SK-N-DZ (cell line): ENCODE measurements at places on chromosomes 12 and 14.

GRCh38 chr14:104280085-104280901 is 141.9 kb downstream of the KIF26A start:
- no peak for DNase-seq

GRCh38 chr12:11706509-11707379 is 57.3 kb downstream of the ETV6 start:
- DNase-seq, result no peak

GRCh38 chr14:90444077-90444696 is 47.4 kb downstream of the CALM1 start:
- no peak for DNase-seq

DNA sequence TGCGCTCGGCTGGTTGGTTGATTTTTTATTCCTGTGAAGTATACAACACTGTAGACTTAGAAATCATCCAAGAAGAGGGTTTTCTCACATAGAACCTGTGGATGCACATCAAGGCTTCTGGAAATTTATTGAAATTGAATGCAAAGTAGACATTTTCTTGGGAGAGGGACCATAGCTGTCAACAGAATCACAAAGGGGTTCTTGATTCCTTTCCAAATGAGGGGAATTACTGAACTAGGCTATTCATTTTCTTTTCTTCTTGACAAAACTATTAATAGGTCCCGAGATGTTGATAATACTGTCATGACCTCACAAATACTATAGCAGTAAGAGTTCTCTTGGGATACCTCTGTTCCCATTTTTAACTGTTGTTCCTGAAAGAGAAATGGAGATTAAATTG is 73.9 kb downstream of the AKAP6 start:
- no peak for DNase-seq

DNA sequence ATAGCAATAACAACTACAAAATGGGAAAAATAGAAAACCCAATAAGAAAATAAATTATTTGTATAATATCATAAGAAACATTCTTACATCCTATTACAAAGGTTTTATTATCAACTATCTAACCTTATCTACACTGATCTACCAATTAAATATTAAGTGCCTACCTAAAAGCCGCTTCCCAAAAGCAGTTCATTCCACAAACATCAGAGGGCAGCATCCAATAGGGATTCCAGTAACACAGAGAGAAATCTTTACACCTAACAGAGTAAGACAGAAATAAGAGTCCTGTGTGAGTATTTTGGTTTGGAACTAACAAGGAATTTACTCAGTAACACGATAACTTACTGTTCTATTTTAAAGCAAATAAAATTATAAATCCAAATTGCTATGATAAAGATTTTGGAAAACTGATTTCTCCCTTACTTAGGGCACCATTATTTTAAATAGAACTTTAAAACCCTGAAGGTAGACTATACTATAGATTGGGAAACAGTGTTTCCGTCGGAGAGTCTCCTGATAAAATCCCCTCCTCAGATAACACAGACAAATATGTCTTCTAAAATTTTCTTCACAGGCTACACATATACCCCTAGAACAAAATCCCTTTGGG is 15.0 kb downstream of the GXYLT1 start:
- DNase-seq, result peak; percentile 74
